T-helper 22 cell (primary cell): ENCODE measurements at places on chromosomes 6 and 20.

DNA sequence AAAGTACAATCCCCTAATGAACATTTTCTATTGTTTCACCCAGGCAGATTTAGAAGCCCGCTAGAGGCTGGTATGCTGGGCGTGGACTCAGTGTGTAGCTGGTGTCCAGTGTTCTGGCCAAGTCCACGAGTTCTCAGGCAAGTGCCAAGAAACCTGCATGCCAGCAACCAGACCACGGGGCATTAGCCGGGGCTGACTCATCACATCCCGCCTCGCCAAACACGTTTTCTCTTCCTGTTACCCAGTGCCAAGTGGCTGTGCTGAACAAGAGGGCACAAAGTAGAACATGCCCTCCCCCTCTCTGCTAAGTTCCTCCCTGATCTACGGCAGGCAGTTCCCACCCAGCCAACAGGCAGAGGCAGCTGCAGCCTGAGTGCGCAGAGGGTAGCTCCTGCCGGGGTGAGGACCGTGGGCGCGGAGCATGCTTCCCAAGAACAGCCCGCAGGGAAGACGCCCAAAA lies 29.6 kb downstream of the RAMACL start:
- no peak for DNase-seq

DNA sequence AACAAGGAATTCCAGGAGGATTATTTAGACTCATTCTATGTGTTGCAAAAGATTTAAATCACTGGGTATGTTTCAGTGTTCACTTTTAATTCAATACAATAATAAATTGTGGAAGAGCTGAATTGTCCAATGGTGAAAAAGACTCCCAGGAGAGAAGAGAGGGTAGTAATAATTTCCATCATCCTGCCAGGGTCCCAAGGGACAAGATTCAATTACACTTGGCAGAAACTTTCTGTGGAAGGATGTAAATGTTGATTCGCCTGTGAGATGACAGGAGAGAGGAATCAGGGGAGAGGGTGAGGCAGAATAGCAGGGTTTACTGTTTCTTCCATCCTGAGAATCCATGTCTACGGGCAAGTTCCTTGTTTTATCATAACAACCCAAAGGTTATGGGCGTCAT lies 342.7 kb downstream of the ESR1 start:
- DNase-seq, result no peak

GRCh38 chr6:19070520-19070919 lies 683.4 kb downstream of the RNF144B start:
- DNase-seq, result no peak

DNA sequence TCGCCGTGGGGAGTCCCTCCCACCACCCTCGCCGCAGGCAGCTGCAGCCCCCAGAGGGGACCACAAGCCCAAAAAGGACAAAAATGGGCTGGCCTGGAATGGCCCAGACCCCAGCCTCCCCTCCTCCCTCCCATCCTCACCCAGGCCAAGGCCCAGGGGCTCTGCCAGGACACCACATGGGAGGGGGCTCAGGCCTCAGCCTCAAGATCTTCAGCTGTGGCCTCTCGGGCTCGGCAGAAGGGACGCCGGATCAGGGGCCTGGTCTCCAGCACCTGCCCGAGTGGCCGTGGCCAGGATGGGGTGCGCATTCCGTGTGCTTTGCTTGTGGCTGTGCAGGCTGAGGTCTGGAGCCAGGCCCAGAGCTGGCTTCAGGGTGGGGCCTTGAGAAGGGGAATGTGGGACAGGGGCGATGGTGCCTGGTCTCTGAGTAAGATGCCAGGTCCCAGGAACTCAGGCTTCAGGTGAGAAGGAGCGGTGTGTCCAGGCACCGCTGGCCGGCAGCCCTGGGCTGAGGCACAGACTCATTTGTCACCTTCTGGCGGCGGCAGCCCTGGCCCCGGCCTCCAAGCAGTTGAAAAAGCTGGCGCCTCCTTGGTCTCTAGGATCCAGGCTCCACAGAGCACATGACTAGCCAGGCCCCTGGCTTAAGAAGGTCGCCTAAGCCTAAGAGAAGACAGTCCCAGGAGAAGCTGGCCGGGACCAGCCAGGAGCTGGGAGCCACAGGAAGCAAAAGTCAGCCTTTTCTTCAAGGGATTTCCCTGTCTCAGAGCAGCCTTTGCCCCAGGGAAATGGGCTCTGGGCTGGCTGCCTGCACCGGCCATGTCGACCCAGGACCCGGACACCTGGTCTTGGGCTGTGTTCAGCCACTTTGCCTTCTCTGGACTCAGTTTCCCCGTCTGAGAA lies 35.2 kb upstream of the MRGBP start:
- no peak for DNase-seq

DNA sequence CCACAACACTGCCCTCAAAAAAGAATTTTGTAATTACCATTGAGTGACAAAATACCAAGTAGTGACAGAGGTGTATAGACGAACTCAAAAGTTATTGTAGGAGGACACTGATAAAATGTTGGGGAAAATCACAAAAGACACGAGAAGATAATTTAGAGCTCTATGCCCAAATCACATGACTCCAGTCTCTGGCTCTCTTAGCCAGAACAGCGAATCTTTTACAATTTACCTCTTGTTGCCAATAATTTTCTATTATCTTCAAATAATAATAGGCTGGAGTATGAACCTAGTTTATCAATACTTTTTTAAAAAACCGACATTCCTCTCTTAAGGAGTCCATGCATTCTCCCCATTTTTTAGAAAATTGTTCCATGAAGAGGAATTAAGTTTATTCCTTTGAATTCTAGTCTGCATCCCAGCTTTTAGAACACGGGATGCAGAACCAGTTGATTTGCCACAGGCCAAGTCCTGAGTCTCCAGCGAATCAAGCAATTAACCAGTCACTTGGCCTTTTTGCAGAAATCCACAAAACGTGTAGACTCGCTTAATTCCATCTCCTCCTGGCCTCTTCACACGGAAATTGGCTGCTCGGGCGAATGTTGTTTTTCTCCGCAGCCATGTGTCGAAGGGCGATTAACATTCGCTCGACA lies 507 bp upstream of the RIPPLY2 start:
- DNase-seq, result no peak

DNA sequence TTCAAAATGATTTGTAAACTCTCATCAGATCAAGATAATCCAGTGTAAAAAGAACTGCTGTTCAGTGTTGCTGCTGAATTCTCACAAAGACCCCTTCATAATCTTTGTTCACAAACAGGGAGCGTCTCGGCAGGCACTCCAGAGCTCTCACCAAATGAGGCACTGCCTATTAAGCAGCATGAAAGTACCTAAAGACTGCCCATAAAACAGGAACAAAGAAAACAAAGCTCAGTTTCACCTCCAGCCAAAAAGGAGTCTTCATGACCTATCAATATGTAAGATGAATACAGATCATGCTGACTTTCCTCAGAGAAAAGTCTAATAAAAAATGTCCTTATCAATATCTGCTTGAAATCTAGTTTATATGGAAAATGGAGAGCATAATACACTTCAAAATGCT lies 41.8 kb downstream of the GPR63 start:
- DNase-seq, result no peak
